ENCODE measurements at places on chromosomes 3 and 15. TPM values are rescaled to one million over a fixed set of nuclear protein-coding genes. Genes with fewer than 3 reads are reported as not detected.

The RSRC1 gene
- 52.1 TPM for total RNA-seq

The PIGX gene
- 48.4 TPM for total RNA-seq

The ZNF662 gene
- 14.1 TPM for total RNA-seq

The ULK3 gene
- total RNA-seq, result 116 TPM

The THUMPD3 gene
- total RNA-seq, result 39.5 TPM

All from dorsolateral prefrontal cortex (tissue), 122 donors.